ENCODE measurements at places on chromosomes 12 and 14.

DNA sequence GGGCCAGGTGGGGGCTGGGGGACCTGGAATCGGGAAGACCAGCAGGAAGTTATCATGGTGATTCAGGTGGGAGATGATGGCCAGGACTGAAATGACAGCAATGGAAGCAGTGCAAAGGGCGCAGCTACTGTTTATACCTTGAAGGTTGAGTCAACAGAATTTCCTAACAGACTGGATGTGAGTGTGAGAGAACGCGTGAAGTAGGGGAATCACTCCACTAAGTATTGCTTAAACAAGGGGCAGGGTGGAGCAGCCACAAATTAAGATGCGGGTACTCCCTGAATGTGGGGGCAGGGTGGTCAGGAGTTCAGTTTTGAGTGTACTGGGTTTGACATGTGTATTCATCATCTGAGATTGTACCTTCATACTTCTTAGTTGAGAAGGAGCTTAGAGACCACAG lies 45.1 kb downstream of the MYF5 start:
- no peak for DNase-seq

DNA sequence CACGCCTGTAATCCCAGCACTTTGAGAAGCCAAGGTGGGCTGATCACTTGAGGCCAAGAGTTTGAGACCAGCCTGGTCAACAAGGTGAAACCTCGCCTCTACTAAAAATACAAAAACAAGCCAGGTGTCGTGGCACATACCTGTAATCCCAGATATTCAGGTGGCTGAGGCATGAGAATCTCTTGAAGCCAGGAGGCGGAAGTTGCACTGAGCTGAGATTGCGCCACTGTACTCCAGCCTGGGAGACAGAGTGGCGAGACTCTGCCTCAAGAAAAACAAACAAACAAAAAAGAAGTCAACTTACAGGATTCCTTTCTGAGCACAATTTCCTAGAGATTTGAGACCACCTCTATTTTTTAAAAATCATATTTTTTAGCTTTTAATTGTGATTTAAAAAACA lies 45.3 kb downstream of the DGLUCY start:
- DNase-seq, result no peak

- DNase-seq, result no peak
These were observed 52.4 kb upstream of the STON2 start for GRCh38 chr14:81452341-81453133.

- DNase-seq, result no peak
These were observed 23.0 kb upstream of the NRDE2 start for GRCh38 chr14:90354551-90355298.

All from caudate nucleus (tissue), 63 donors.